ENCODE measurements at places on chromosomes 3 and 15.

- DNase-seq, result no peak
Measured at GRCh38 chr3:70550723-70551319, 238.4 kb upstream of the MDFIC2 start.

- no peak for DNase-seq
Measured at GRCh38 chr3:192366916-192367315, 360.4 kb downstream of the FGF12 start.

DNA sequence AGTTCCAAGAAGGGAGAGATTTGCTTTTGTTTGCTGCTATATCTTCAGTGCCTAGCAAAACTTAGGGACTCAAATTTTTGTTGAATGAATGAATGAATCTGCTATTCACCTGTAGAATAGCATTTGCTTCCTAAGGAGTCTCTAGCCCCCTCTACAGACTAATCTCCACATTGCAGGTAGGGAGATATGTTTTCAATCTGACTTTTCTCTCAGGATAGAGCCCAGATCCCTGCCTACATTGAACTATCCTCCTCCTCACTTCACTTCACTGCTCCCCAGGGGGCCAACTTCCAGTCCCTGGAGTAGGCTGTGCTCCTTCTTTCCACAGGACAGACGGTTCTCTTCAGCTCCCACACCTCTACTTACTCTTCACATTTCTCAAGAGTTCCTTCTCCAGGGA, 81.9 kb upstream of the PTX3 start:
- no peak for DNase-seq

GRCh38 chr3:107235193-107235927, 141.9 kb upstream of the CCDC54 start:
- DNase-seq, result no peak

DNA sequence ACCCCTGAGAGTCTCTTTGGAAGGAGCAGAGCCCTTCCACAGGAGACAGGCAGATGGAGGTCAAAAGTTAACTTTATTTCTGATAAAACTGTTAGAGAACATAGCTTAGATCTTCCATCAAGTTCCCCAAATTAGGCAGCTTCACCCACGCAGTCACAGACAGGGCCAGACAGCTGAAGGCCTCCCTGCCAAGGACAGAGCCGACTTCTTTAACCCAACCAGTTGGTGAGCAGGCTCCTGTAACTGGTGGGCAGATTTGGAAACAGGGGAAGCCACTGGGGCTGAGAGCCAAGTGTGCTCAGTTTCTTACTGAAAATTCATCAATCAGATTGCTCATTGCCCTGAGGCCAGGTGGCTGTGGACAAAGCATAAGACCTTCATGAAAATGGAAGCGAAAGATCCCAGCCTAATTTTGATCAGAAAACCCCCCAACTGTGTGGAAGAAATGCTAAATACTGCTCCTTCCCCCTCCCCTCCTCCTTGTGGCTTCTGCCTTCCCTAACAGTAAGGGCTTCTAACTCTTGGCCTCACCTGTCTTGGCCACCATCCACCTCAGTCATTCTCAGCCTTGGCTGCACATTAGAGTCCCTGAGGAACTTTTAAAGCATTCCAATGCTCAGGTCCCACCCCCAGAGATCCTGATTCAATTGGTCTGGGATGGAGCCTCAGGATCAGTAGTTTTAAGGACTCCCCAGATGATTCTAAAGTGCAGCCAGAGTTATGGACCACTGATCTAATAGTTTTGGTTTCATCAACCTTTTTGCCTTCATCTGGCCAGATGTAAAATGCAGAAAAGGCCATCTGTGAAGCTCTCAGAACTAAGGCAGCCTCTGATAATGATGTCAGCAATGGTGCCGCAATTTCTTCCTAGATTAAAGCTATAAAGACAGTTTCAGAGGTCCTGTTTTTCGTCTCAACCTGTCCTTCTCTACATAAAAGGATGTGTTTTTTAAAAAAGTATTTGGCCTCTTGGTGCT, 11.5 kb downstream of the CLRN1 start:
- DNase-seq, result no peak

- DNase-seq, result no peak
Measured at GRCh38 chr15:90884719-90885431, 571 bp downstream of the FES start.

GRCh38 chr15:73382115-73382514, 13.4 kb upstream of the HCN4 start:
- DNase-seq, result no peak

GRCh38 chr3:170137986-170138385, 43.5 kb downstream of the PHC3 start:
- DNase-seq, result no peak

DNA sequence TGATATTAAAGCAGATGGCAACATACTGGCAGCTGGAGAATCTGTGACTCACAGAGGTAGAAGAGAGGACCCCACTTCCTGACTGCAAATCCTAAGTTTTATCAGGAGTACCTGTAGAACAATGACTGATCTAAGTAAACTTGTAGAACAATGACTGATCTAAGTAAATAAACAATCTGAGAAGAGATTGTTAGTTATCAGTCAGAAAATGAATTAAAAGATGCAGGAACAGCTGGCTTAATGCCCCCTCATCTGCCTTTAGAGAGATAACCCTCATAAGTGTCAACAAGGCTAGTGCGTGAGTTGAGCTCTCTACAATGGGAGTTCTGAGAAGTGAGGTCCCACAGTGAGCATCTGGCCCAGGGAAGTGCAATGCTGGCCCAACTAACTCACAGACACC, 14.6 kb downstream of the ACAD11 start:
- DNase-seq, result no peak

GRCh38 chr15:29110176-29110575, 159.4 kb downstream of the NSMCE3 start:
- DNase-seq, result no peak

- DNase-seq, result no peak
Measured at GRCh38 chr3:94028093-94028837, at the start of gene STX19. Gene STX19, minus strand, starts transcription at chr3:94028597. Its CDS starts 13,328 bp downstream, at chr3:94015269.

DNA sequence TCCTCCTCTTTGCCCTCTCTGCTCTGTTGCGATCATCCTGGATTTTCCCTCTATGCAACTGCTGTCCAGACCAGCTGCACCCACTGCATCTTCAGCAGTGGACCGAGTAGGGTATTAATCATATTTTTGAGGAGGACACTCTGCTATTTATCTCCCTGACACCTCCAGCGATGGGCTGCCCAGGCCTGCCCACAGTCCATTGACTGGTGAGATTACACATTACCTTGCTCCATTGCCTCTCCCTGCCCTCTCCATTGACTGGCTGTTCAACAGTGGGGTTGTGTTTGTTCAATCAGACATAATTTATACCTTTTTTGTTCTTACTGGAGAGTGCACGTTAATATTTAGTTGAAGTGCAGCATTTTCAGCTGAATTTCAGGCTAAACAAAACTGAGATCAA, 559.3 kb upstream of the ARRDC4 start:
- DNase-seq, result no peak

All from GF-D8 (cell line).